NT2/D1 (cell line): ENCODE measurements at places on chromosomes 1 and 21.

GRCh38 chr1:233379869-233380438, 52.4 kb downstream of the MAP3K21 start:
- no peak for DNase-seq

DNA sequence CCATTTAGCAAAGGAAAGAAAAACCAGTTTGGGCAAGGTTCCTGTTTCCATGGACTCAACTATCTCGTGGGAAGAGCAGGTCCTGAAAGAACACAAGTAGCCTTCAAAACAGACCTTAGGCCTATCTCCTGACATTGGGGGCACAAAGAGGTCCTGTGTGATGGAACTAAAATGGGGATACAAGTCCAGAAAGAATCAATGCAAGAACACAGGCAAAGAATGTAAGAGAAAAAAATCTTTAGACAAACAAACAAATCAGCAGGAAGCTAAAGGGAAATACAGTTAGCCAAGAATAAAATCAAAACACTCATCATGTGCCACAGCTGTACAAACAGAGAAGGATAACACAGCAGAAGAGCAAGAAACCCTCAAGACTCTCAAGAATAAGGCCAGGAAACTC, 28.2 kb downstream of the SLC30A10 start:
- DNase-seq, result no peak

DNA sequence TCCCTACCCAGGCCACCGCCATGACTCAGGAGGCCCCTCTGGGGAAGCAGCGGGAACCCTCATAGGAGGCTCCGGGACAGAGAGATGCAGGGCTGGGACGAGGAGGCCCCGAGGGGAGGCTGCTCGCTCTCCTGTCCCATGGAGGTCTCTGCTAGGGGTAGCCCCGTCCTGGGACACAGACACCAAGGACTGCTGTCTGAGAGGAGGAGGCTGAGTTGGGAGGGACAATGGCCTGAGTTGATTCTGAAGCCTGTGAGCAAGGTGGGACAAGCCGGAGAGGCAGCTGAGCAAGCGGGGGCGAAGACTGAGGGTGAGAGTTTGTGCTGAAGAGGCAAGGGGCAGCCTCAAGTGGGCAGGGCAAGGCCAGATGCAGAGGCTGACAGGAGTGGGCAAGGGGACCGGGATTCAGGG, 17.4 kb downstream of the SLC27A3 start:
- no peak for DNase-seq

DNA sequence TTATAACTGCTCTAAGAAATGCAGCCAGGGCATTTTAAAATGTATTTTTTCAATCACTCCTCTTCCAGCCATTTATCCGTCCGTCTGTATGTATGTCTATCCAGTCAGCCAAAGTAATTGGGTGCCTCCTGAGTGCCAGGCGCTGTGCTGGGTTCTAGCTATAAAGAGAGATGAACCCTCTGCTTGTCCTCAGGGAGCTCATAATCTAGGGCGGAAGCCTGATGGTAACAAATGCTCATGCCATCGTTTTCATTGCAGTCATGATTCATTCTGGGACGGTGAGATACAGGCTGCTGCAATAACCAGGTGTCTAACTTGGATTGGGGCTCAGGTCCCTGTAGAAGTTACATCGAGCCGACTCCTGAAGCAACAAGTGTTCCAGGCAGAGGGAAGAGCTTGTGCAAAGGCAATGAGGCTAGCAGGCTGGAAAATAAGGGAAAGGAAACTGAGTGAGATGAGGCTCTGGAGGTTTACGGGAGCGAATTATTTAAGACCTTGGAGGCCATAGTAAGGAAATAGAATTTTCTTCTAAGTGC, 11.6 kb downstream of the IFI6 start:
- DNase-seq, result no peak

DNA sequence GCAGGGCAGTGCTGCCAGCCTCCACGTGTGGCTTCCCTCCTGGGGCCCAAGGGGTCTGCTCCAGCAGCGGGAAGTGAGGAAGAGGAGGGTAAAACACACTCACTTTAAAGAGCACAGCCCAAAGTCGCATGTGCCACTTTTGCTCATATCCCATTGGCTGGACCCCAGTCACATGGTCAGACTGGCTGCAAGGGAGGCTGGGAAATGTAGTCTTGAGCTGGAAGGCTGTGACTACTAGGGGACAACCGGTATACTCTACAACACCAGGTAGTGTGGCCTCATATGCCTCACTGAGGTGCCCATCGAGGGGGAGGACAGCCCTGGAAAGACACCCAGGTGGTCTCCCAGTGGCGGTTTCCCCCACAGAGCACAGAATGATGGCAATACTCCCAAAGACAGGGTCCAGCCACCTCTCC, 45.2 kb downstream of the CAMK2N1 start:
- peak; percentile 28 for DNase-seq

DNA sequence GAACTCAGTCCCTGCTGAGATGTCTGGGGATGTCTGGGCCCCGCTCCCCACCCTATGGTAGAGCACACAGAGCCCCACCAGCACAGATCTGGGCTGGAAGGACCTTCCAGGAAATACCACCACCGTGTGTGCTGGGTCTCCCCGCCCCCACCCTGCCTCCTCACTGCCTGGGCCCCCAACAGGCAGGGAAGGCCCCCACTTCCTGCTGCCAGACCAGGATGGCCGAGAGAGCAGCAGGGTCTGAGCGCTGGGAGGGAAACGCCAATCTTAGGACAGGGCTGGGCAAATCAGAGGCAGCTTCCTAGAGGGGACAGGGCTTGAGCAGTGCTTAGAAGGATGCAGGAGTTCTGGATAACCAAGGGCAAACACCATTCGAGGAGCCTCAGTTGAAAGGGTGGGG, 11.9 kb downstream of the ADGRB2 start:
- no peak for DNase-seq

DNA sequence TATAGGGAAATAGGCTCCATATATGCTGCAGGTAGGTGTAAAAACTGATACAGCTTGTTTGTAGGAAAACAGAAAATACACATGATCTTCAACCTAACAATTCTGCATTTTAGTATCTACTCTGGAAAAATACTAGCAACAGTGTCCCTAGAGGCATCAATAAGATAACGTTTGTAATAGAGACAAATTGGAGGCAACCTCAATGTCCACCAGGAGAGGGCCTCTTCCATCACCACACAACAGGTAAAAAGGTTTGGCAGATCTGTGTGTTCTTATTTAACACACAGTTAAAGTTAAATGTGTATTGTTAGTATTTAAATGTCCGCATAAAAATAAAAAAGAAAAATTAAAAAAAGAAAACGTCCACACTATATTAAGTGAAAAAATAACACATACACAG, 5.4 kb downstream of the EIF2D start:
- DNase-seq, result peak; percentile 51

DNA sequence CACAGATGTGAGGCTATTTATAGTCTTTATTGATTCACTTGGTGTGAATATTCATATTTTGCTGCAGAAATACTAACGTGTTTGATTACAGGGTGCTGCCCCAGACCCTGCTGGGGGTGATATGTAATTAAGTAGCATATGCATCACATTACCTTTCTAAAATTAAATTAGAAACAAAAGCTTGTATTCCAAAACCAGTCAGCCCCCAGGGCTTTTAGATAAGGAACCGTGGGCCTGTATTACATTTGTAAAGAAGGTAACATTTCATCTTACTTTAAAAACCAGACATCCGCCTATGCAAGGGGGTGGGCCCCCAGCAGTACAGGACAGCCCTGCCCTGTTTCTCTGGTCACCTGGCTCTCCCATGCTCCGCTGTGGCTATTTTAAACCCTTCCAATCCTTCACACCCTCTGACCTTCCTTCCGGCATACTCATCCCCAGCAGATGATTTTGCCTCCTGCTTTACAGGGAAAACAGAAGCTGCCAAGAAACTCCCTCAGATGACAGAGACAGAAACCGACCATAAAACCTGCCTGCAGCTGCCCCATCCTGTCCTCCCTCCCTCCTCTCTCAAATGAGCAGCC, 22.0 kb upstream of the KCNC4 start:
- DNase-seq, result no peak

DNA sequence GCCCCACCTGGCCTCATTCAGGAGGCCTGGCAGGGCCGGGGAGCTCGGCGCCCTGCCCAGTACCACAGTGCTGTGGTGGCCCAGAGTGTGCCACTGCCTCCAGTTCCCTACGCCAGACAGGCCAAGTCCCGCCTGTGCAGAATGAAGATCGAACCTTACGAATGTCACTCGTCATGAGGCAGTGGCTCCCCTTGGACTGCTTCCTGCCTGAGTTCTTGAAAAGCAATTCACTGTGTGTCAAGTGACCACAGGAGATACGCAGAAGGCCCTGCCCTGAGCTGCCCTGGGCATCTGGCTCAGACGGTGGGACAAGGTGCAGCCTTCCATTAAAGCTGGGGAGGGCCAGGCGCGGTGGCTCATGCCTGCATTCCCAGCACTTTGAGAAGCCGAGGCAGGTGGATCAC, 49.6 kb upstream of the LRP8 start:
- no peak for DNase-seq

GRCh38 chr1:212607913-212608391, 609 bp upstream of the ATF3 start:
- no peak for DNase-seq

DNA sequence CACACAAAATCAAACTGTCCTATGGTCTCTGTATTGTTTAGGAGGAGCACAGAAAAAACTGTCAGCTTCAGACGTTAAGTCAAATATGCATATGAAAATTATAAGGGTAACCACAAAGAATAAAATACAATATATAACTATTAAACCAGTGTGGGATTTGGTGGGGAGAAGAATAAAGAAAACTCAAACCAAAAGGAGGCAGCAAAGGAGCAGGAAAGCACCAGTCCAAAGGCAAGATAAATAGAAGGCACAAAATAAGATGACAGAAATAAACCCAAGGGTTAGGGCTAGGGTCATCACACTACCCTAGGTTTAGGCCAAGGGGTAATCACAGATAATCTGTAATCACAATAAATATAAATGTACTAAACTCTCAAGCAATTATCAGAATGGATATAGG, 32.8 kb downstream of the DLGAP3 start:
- DNase-seq, result no peak

DNA sequence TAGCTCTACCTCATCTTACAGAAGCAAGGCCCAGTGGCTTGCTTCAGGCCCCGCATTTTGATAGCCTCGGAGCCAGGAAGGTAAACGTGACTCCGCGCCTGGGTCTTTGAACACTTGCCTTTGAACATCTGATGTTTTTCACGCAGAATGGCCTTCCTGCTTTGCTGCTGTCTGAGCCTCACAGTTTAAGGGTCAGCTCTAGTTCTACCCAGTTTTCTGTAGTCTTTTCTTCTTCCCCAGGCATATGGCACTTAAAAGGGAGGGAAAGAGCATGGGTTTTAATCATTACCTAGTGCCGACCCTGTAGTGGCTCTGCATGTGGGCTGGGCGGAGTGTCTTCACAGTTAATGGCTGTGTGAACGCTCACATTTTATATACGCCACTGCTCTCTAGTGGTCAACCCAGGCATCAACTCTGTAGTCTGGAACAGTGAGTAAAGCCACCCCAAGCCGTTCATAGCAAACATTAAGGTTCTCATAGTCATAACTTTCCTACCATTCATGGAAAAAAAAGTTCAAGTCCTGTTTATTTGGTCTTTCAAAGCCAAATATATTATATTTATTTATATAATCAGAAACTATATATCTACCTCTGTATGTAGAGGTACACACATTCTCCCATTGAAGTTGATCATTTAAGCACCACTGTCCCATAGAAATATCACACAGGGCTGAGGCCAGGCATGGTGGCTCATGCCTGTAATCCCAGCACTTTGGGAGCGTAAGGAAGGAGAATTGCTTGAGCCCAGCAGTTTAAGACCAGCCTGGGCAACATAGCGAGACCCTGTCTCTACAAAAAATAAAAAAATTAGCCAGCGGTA, 78.1 kb downstream of the IER5 start:
- peak; percentile 79 for DNase-seq

GRCh38 chr1:60171801-60172200, 98.2 kb upstream of the C1orf87 start:
- DNase-seq, result no peak

GRCh38 chr1:23743287-23744152, at the start of gene ELOA:
ELOA (plus strand) TSS chr1:23743471; CDS start chr1:23743504, 33 bp downstream.
- peak; percentile 57 for DNase-seq

- DNase-seq, result peak; percentile 11
These were observed 1.3 kb upstream of the AKT3 start for GRCh38 chr1:243851257-243851756.

GRCh38 chr1:63848733-63849132, 74.9 kb downstream of the ROR1 start:
- DNase-seq, result no peak

DNA sequence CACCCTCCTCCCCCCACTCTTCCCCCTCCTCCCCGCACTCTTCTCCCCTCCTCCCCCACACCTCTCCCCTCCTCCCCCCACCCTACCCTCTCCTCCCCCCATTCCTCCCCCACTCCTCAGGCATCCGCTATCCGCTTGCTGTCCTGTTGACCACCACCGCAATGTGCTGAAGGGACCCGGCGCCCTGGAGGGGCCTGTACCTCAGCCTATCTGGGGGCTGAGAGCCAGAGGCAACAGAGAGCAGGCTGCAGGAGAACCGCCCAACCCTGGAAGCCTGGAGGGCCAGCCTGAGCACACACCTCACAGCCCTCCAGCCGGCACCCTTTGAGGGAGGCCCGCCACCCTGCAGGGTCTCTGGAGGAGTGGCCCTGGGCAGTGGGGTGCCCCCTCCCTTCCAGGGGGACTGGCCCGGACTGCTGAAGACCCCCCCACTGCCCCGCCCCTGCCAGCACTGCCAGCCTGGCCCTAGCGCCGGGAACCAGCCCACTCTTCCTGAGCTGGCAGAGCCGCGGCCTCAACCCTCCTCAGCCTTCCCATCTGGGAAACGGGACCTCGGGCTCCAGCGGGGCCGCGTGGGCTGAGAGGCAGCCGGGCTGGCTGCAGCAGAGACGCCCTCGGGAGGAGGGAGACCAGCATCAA, 1.2 kb downstream of the C1QTNF12 start:
- DNase-seq, result no peak
